GM23338 (cell line): ENCODE measurements at places on chromosomes 2 and 18. TPM values are rescaled to one million over a fixed set of nuclear protein-coding genes. Genes with fewer than 3 reads are reported as not detected.

DNA sequence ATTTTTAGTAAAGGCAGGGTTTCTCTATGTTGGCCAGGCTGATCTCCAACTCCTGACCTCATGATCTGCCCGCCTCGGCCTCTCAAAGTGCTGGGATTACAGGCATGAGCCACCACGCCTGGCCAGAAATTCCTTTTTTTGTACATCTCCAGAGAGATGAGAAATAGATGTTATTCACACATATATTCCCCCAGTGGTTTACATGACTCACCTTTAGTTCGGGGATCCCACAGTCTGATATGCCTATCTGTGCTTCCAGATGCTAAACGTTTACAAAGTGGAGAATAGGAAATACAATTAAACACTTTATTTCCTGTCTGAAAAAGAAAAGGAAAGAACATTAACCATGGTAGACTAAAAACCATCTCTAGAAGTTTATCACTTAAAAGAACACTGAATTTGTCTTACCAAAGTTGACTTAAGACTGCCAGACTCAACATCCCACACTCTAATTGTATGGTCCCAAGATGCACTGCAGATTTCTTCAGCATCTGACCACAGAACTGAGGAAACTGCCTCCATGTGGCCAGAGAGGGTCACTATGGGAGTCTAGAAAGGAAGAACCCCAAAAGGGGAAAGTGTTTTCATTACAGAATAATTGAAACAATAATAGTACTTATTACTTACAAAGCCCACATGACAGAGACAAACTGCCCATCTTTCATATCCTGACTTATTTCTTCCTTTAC is 12.6 kb upstream of the ICA1L start:
- no peaks in the 10 kb centered on the region for H3K27me3 ChIP-seq
- no peak for DNase-seq
- H3K27ac ChIP-seq: no peak overlapping the region
- H3K4me3 ChIP-seq: no peak overlapping the region
- no peaks in the 10 kb centered on the region for H3K4me1 ChIP-seq

CTAGE1 gene
- 0.03 TPM in 1 of 2 replicates, not detected in the other for total RNA-seq

- no peak overlapping the region for H3K27ac ChIP-seq
Observed at GRCh38 chr2:240377366-240377765, 58.1 kb upstream of the GPC1 start.

GRCh38 chr2:105933906-105934305 is 189.2 kb downstream of the NCK2 start:
- H3K4me3 ChIP-seq: no peak overlapping the region
- H3K36me3 ChIP-seq: no peaks in the 10 kb centered on the region; the same call in 1 of the 2 replicates
- no peaks in the 10 kb centered on the region for H3K27me3 ChIP-seq
- peak; percentile 11 for DNase-seq

CFAP65 gene
- 0.23 and 0.38 TPM in 2 replicates for total RNA-seq

DNA sequence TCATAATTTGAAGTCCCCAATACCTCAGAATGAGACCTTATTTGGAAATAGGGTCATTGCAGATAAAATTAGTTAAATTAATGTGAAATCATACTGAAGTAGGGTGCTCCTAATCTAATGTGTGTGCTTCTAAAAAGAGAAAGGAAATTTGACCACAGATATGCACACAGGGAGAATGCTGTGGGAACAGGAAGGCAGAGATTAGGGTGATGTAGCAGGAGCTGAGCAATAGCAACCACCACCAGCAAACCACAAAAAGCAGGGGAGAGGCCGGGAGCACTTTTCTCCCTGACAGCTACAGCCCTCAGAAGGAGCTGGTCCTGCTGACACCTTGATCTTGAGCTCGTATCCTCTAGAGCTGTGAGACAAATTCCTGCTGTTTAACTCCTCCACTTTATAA is 24.6 kb upstream of the SCG2 start:
- DNase-seq: no peak
- no peak overlapping the region for H3K27ac ChIP-seq
- H3K27me3 ChIP-seq: peaks cover 84% of the 10 kb centered on the region
- no peak overlapping the region for H3K4me3 ChIP-seq
- no peaks in the 10 kb centered on the region for H3K36me3 ChIP-seq

C2orf72 gene
- 1.3 and 1.4 TPM in 2 replicates for total RNA-seq

- no peaks in the 10 kb centered on the region; the same call in 1 of the 2 replicates for H3K36me3 ChIP-seq
- H3K4me1 ChIP-seq: no peaks in the 10 kb centered on the region
- H3K27me3 ChIP-seq: no peaks in the 10 kb centered on the region
- no peak for DNase-seq
- no peak overlapping the region for H3K27ac ChIP-seq
- H3K4me3 ChIP-seq: no peak overlapping the region
Observed at GRCh38 chr18:22961156-22961555, 28.0 kb downstream of the RBBP8 start.

DNA sequence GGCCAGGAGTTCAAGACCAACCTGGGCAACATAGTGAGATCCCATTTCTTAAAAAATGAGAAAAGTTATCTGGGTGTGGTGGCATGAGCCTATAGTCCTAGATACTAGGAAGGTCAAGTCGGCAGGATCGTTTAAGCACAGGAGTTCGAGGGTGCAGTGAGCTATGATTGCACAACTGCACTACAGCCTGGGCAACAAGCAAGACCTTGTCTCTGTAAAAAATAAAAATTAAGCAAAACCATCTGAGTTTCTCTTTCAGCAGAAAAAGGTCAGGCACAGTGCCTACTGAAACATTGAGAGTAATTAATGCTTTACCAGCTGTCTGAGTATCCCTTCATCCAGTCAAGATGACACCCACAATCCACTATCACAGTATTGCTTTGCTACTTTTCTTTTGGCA is 258.3 kb downstream of the MBD5 start:
- DNase-seq: no peak
- peaks cover 15% of the 10 kb centered on the region for H3K4me1 ChIP-seq
- H3K4me3 ChIP-seq: no peak overlapping the region
- no peaks in the 10 kb centered on the region for H3K36me3 ChIP-seq
- H3K27me3 ChIP-seq: no peaks in the 10 kb centered on the region

GRCh38 chr2:20621366-20622295 is 29.3 kb downstream of the HS1BP3 start:
- DNase-seq: no peak
- H3K4me3 ChIP-seq: no peak overlapping the region
- H3K27me3 ChIP-seq: no peaks in the 10 kb centered on the region
- no peaks in the 10 kb centered on the region for H3K36me3 ChIP-seq
- no peaks in the 10 kb centered on the region for H3K4me1 ChIP-seq

GRCh38 chr18:5175378-5175777 is 21.7 kb downstream of the AKAIN1 start:
- no peaks in the 10 kb centered on the region for H3K36me3 ChIP-seq
- no peak overlapping the region for H3K27ac ChIP-seq
- no peak overlapping the region for H3K4me3 ChIP-seq
- no peaks in the 10 kb centered on the region for H3K4me1 ChIP-seq
- no peak for DNase-seq

WDR75 gene
- 77.4 and 80.9 TPM in 2 replicates for total RNA-seq

- no peaks in the 10 kb centered on the region for H3K36me3 ChIP-seq
- peaks cover 6% of the 10 kb centered on the region for H3K4me1 ChIP-seq
- no peak for DNase-seq
- no peak overlapping the region for H3K4me3 ChIP-seq
Observed at GRCh38 chr2:162340822-162341221, 3.1 kb upstream of the GCA start.
